ENCODE measurements at places on chromosomes 2 and 18.

DNA sequence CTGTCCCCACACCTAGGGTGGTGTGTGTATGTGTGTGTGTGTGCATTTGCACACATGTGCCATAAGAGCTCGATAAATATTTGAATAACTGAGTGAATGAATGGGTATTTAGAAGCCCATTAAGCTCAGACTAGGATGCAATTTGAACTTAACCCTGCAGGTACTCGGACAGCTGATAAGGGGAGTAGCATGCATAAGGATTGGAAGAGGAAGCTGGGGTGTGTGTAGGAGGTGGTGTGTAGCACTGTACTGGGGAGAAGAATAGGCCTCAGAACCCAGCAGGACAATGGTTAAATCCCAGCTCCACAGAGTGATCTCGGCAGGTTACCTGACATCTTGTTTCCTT, 1.8 kb upstream of the KCNF1 start:
- no peak for DNase-seq

DNA sequence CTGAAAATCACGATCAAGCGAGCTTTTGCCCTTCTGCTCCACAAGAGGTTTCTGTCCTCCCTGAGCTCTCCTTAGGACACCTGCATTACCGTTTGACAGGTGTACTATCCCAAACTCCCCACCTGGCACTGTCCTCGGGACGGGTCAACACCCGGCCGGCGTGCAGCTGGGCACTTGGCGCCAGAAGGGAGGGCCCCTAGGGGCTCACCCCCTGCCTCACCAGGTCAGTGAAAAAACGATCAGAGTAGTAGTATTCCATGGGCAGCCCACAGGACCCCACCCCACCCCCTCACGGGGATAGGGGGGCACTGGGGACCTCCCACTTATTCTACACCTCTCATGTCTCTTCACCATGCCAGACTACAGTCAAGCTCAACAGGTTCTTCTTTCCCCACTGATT, 117.6 kb upstream of the ANKRD30BL start:
- no peak for DNase-seq

DNA sequence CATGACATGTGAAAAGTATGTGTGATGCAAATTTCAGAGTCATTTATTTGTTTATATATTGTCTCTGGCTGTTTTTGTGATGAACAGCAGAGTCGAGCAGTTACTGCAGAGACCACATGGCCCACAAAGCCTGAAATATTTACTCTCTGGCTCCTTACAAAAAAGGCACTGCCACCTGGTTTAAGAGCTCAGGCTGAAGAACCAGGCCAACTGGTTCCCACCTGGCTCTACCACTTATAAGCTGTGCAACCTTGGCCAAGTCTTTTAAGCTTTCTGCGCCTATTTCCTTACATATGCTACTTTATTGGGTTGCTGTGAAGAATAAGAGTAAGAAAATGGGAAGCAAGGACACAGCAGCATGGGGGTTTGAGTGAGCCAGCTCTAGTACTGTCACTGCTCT, 207.6 kb downstream of the L3MBTL4 start:
- no peak for DNase-seq

- DNase-seq, result no peak
Measured at GRCh38 chr2:128290356-128290755, 28.3 kb downstream of the HS6ST1 start.

DNA sequence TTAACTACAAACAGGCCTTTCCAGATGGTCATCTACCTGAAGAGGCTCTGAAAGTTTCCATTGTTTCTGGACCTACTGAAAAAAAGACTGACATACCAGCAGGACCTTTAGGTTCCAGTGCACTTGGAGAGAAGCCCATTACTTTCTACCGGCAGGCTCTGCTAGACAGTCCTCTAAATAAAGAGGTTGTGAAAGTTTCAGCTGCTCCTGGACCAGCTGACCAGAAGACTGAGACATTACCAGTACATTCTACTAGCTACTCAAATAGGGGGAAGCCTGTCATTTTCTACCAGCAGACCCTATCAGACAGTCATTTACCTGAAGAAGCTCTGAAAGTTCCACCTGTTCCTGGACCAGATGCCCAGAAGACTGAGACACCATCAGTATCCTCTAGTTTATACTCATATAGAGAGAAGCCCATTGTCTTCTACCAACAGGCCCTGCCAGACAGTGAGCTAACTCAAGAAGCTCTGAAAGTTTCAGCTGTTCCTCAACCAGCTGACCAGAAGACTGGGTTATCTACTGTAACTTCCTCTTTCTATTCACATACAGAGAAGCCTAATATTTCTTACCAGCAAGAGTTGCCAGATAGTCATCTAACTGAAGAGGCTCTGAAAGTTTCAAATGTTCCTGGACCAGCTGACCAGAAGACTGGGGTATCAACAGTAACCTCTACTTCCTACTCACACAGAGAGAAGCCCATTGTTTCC, 65.8 kb downstream of the ALMS1 start:
- no peak for DNase-seq

DNA sequence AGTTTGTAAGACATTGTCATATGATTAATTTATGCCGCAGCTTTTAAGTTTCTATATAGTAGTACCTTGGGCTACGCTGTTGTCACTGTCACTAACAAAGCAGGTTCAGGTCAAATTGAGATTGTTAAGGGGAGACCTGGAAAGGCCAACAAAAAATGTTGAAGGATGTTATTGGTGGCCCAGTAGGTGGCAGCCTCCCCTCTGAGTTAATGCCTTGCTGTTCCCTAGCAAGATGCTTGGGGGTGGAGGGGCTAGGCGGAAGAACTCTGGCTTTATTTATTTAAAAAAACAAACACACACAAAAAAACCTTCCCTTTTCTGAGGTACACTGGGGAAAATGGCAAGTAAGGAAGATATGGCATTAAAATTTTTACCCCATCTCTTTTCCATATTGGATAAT, 128.3 kb upstream of the ATP5MC3 start:
- DNase-seq, result no peak

GRCh38 chr18:48545757-48546321, 7.0 kb downstream of the CTIF start:
- DNase-seq, result no peak

- DNase-seq, result no peak
Measured at GRCh38 chr18:23943104-23943503, 71.5 kb upstream of the TTC39C start.

GRCh38 chr18:50405582-50406271, 30.9 kb downstream of the SKA1 start:
- no peak for DNase-seq

DNA sequence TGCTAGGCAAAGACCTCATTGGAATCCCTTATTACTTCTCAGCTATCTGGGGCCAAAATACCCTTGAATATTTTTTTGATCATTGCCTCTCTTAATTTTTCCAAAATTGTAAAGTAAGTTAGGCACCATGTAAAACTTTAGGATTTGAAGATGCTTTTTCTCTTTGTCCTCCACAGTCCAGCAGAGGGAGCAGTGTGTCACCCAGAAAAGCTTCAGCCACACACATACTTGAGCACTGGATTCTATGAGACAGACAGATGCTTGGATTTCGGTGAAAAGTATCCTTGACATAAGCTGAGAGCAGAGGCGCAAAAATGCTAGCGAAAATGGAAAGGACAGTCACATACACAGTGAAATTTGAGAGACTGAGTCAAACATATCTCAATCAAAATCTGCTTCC, 74.7 kb upstream of the KCNJ3 start:
- no peak for DNase-seq

DNA sequence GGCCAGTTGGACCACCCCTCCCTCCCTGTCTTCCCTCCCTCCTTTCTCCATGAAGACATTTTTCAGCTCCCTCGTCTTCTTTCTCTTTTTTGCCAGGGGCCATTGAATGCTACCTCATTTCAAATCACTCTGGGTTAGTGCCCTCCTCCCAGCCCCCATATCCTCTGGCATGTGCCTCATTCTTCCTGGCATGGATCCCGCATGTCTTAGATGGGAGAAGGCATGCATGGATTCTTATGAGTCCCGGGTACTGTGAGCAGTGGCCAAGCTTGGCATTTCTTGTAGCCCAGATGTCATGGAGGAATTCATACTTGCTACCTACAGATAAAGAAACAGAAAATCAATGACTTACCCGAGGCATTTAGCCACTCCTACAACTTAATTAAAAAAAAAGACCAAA, 9.0 kb upstream of the HAAO start:
- no peak for DNase-seq

DNA sequence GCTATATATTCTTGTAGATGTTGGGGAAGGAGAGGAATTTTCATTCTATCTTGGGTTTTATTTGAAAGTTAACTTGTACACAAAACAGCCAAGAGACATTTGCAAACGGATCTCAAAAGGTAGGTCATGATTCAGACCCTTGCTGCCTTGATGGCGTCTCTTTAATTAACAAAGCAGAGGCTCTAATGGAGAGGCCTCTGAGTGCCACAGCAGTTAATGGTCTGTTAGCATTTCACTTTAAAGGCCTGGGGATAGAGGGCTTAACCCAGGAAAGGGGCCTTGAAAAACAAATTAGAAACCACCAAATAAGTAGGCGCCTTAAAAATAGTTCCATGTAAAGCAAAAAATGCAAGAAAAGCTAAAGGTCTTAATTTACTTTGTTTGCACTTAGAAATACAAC, 836.9 kb upstream of the CELF4 start:
- no peak for DNase-seq

GRCh38 chr18:79570266-79571201, 109.1 kb upstream of the CTDP1 start:
- DNase-seq, result no peak

DNA sequence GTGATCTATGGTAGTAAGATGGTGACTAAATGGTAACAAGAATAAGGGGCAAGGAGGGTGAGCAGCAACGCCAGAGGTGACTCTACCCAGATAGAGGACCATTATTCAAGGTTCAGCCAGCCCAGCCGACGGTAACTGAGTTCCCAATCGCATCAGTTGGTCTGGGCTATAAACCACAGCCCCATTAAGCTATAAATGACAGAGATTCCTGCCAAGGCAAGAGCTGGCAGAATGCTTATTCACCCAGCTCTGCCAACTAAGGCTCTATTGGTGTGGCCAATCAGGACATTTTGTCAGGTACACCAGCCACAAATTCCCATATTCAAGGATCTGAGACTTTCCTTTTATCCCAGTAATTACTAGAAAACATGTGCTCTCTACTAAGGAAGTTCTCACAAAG, 3.6 kb downstream of the CHN1 start:
- no peak for DNase-seq

GRCh38 chr18:13642440-13642827, 83.9 kb downstream of the FAM210A start:
- DNase-seq, result no peak

GRCh38 chr2:20589975-20590703, 60.8 kb downstream of the HS1BP3 start:
- DNase-seq, result peak; percentile 8

GRCh38 chr2:180141600-180141999, 134.5 kb upstream of the CWC22 start:
- no peak for DNase-seq

DNA sequence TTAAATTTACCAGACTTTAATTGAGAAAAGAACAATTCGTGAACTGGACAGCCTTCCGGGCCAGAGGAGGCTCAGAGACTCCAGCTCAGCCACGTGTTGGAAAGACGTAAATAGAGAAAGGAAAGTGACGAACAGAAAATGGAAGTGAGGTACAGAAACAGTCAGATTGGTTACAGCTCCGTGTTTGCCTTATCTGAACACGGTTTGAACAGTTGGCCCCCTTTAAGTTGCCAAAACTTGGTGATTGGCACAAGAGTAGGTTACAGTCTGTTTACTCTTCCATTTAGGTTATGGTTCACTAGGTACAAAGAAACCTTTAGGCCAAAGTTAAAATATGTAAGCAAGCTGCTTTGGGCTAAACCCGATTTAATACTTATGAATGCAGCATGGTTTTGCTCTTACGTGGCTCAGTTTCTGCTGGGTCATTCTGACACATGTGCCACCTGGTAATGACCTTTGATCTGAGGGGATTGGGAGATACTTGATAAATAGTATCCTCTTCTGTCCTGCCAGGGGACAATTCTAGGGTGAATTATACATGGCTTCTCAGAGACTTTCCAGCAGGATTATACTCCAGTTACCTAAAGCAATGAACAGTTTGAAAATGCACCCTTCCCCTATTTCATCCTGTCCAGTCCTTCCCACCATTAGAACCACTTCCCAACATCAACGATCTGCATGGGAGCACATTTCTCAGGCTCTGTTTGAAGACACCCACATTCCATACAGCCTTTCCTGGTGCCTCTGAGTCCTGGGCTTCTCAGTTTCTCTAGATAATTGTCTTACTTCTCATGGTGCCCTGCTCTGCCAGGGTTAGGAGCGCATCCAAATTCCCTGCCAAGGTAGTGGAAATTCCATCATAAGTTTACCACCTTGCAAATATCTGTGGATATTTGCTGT, 65.1 kb upstream of the TGIF1 start:
- DNase-seq, result no peak

DNA sequence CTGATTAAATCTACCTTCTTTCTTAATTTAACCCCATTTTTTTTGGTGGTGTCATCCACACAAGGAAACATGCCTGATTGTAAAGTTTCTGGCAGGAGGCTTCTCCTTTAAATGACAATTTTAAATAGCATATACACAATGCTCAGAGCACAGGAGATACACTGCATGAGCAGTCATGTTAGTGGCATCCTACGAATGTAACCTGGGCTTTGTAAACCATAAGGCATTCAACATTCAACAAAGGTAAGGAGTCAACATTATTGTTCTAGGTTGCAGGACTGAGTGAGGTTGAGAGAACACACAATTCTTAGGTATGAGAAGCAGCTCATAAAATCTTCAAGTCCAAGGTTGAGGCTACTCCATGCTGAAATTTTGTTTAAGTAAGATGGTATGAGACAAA, 266.6 kb upstream of the SIX2 start:
- no peak for DNase-seq

- DNase-seq, result no peak
Measured at GRCh38 chr2:14996351-14997014, 364.0 kb downstream of the LRATD1 start.

- DNase-seq, result no peak
Measured at GRCh38 chr2:99421469-99421868, 68.3 kb downstream of the REV1 start.

DNA sequence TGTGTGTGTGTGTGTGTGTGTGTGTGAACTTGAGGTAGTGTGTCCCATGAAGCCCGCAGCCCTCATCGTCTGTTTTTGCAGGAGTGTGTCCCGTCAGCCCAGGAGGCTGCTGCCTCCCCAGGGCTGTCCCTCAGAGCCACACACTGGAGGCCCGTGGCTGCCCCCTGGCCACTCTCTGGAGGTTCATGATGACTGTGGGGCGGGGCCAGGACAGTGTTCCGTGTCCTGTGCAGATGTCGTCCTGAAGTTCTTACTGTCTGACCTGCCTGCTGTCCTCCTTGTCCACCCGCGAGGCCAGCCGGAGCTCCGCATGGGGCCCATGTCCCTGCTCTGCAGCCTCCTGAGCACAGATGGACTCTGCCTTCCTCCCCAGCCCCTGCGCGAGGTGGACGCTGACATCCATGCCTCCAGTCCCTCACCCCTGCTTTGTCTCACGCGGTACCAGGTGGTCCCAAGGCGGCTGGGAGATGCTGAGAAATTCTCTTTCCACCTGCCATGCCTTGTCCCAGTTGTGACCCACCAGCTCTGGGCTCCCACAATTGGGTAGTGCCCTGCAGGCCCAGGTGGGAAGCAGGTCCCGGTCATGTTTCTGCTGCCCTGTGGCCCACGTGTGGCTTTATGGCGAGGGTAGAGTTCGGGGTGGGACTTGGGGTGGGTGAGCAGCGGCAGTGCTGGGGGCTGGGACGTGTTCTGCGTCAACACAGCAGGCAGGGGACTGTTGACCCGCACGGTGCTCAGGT, 92.8 kb downstream of the NFATC1 start:
- DNase-seq, result no peak
